Stimulated activated CD8-positive, alpha-beta memory T cell treated with anti-CD3 and anti-CD28 coated beads, Interleukin-4, amount 100 ng/mL, for 1 hour (primary cell): ENCODE measurements at places on chromosomes 7 and 10.

DNA sequence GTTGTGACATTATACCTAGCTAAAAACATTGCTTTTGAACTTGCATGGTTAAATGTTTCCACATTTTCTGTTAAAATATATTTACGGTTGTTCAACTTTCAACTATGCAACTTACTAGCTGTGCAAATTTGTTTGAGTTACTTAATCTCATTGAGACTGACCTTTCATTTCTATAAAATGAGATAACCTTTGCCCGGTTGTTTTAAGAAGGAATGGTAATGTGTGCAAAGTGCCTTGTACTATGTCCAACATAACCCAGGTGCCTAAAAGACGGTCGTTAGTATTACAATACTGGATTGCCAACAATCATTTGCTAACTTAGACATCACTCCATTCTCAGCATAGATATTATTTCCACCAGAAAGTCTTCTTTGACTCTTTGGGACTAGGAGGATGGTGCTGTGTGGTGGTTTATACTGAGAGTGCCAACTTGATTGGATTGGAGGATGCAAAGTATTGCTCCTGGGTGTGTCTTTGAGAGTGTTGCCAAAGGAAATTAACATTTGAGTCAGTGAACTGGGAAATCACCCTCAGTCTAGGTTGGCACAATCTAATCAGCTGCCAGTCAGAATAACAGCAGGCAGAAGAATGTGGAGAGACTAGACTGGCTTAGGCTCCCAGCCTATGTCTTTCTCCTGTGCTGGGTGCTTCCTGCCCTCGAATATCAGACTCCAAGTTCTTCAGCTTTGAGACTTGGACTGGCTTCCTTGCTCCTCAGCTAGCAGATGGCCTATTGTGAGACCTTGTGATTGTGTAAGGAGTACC is 85.2 kb upstream of the PDSS1 start:
- no peak for DNase-seq

DNA sequence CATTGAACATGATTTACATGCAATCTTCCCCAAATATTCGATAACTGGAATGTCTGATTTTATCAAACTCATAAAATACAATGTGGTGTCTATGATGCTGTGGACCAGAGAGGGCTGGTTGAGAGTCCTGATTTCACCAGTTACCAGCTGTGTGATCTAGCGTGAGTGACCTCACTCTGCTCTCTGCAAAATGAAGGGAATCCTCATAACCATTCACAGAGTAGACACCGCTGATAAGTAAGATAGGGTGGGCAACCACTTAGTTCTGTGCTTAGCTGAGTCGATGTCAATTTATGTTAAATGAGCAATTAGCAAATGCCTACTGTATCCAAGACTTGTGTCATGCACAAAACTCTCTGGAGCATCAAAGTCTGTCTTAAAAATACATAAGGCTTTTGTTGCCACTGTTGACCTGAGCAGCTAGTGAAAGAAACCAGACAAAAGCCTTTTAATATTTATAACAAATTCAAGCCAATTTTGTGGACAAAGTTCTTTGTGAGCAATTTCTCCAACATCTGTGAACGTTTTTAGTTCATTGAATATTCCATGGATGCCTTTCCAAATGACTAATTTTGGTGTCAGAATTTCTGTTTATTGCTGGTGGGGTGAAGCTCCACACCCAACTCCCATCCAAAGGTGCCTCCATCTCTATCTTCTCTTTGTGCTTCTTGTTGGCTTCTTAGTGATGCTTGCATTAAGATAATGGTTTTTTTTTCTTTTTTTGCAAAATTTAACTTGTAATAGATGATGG is 314.2 kb downstream of the ADRA2A start:
- no peak for DNase-seq

DNA sequence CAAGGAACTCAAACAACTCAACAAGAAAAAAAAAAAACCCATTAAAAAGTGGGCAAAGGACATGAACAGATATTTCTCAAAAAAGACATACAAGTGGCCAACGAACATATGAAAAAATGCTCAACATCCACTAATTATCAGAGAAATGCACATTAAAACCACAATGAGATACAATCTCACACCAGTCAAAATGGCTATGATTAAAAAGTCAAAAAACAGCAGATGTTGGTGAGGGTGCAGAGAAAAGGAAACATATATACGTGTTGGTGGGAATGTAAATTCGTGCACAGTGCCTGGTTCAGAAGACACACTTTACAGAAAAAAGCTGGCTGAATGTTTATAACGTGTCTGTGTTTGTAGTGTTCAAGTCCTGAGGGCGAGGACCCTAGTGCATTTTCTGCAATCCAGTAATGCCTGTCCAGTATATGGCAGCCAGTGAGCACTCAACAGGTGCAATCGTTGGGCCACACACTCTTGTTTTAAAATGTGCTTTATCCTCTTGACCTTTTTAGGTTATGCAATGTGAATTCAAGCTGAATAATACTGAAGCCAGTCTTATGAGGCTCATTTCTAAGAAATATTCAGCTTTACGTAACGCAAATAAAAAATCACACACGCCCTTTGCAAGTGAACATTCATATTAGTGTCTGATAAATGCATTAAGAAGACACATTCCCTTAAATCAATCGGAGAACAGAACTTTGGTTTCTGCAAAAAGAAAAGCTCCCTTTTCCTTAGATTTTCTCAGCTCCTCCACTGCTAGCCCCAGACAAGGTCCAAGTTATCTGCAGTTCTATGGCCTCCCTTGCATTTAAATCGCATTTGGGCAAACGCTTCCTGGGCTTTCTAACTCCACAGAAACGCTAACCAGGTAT is 813 bp upstream of the MTURN start:
- DNase-seq, result no peak

DNA sequence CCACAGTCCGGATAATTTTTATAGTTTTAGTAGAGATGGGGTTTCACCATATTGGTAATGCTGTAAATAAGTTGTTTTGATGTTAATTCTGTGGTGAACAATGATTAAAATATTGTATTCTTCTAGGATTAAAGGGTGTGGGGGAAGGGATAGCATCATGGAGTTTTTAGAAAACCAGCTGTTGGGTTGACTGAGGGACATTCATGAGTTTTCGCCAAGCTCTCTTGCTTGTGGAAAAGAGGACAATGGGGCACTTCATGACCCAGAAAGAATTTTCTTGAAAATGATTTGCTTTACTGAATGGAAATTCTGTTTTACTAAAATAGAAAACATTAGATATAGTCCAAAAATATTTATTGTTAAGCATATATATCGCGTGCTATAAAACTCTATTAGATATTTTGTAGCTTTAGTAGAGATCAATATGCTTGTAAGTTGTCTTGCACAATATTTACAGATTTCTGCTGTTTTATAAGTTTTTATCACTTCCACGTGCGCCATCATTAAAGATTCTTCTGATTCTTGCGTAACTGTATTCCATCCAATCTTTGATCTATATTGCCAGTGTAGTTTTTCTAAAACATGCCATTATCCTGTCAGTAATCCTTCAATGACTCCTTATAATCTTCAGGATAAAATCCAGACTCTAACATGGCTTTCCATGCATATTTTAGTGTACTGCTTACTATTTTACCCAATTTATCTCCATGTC is 41.8 kb downstream of the LCOR start:
- no peak for DNase-seq

- no peak for DNase-seq
Observed at GRCh38 chr7:100589341-100589947, 3.3 kb downstream of the FBXO24 start.

GRCh38 chr10:75778665-75779064 is 347.2 kb downstream of the LRMDA start:
- no peak for DNase-seq

DNA sequence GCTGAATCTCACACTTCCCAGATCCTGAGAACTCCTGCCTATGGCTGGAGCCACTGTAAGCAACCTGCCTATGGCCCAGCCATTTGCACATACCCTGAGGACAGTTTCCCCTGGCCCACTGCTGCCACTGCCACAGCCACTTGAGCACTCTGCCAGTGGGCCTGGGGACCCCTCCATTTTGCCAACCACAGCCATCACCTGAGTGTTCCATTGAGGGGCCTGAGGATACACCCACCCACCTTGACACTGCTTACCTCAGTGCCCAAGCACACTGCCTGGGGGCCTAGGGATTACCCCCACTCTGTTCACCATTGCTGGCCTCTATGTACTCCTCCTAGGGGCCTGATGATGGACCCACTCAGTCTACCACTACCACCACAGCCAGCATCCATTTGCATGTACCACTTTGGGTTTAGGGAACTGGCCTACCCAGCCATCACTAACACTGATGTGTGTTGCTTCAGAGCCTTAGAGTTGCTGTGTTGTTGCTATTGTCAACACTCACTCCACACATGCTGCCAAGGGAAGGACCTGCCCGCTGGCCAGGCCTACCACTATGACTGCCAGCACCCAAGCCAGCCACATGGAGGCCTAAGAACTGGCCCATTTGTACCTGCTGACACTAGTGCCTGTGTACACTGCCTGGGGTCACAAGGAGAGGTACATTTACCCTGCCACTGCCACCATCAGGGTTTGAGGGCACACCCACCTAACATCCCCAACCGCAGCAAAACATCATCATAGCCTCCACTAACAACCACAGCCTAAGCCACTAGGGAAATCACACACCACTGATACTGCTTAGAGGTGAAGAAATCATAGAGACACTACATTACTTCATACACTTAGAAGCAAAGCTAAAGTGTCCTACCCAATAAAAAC is 45.9 kb upstream of the ANTXRL start:
- DNase-seq, result no peak

DNA sequence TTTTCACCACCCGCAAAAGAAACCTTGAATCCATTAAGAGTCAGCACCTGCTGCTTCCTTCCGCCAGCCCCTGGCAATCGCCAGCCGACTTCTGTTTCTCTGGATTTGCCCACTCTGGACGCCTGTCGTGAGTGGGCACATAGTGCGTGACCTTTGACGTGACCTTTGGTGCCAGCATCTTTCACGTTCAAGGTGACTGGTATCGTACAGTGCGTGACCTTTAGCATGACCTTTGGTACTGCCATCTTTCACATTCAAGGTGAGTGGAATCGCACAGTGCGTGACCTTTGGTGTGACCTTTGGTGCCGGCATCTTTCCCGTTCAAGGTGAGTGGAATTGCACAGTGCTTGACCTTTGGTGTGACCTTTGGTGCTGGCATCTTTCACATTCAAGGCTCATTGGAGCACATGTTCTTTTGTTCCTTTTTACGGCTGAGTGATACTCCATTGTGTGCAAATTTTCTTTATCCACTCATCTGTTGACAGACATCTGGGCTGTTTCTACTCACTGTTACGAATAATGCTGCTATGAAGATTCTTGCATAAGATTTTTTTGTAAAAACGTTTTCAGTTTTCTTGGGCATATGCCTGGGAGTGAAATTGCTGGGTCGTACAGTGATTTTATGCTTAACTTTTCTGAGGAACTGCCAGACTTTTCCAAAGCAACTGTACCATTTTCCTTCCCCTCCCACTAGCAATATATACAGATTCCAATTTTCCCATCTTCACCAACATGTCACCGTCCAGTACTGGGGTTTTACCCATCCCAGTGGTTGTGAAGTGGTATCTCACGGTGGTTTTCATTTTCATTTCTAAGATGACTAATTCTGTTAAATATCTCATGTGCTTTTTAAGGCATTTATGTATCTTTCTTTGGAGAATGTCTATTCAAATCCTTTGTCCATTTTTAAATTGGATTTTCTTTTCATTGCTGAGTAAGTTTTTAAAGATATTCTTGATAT is 145.3 kb downstream of the DIP2C start:
- DNase-seq, result no peak

DNA sequence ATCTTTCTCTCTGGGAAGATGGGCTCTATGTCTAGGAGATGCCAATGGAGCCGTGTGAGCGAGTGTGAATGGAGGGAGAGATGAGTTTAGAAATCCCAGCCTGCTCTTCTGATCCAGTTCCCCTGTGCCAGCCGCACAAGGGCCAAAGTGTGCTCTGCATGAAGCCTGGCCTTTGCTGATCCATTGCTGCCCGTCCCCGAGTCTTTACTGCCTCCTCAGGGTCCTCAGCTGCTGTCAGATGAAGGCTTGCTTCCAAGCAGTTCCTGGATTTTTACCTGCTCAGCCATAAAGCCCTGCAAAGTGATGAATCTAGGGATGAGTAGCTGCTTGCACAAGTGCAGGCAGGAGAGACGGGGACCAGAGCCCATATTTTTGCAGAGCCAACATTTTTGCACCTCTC is 115.9 kb downstream of the ZMIZ1 start:
- no peak for DNase-seq

- DNase-seq, result no peak
Observed at GRCh38 chr7:147235645-147236382, 1119.2 kb downstream of the CNTNAP2 start.

DNA sequence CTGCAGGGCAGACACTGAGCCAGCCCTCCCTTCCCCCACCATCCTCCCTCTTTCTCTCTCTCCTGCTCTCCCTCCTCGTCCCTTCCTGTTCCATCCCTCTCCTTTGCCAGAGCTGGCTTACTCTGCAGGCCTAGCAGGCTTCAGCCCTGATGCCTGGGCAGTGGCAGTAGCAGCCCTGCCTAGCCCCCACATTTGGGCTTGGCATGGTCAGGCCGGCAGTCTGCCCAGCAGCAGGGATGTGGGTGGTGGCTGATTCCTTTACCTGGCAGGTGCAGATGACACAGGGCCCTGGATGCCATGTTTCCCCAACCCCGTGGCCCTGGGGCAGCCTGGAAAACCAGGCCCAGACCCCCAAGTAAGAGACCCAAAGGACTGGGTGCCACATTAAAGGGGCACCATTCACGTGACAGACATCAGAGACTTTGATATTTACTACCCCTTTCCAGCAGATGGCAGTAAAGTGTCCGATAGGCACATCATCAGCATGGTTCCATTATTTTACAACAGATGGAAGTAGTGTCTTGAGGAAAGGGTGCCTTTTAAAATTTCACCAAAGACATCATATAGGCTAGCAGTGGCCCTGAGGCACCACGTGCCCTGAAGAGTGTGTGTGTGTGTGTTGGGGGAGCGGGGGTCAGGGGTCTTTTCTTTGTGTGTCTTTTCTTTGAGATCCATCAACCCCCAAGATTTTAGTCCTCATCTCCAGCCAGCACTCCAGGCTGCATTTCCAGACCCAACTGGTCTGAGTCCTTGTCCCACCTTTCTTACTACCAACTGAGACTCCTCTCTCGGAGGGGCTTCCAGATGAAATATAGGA is 5.9 kb downstream of the KCP start:
- DNase-seq, result no peak

GRCh38 chr7:34160261-34160752 is 255.0 kb downstream of the BMPER start:
- no peak for DNase-seq
